ENCODE measurements at places on chromosomes 7 and 10. TPM values are rescaled to one million over a fixed set of nuclear protein-coding genes. Genes with fewer than 3 reads are reported as not detected.

GRCh38 chr10:4294271-4294670, 509.3 kb upstream of the KLF6 start:
- DNase-seq = no peak

DNA sequence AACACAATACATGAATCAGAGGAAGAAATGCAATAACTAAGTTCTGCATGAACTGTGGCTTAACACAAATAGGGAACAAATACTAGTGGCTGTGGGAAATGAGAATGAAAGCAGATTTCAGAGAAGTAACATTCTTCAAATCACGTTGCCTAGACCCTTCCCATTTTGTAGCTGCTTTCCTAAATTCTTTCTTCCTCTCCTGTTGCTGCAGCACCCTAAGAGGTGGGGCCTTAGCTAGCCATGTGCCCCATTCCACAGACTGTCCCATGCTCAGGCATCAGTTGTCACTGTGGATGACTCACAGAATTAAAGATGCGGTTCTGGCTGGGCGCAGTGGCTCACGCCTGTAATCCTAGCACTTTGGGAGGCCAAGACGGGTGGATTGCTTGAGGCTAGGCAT, 704.7 kb upstream of the C7orf33 start:
- DNase-seq = no peak

DNA sequence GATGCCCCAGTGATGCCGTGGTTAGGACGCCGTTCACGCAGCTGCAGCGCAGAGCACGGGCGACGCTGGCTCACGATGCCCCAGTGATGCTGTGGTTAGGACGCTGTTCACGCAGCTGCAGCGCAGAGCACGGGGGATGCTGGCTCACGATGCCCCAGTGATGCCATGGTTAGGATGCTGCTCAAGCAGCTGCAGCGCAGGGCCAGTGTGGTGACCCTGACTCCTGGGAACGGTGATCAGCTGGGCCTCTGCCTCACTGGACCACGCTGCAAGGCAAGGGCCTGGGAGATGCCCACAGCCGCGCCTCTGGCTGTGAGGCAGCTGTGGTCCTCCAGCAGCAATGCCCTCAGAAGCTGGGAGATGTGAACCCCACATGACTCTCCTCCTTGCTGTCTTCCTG, 280.6 kb downstream of the DNAJB6 start:
- DNase-seq = no peak

- no peak for DNase-seq
These were observed 75.8 kb downstream of the MPLKIP start for GRCh38 chr7:40058636-40059035.

- no peak for DNase-seq
These were observed 11.9 kb downstream of the FLNC start for GRCh38 chr7:128841921-128842673.

DNA sequence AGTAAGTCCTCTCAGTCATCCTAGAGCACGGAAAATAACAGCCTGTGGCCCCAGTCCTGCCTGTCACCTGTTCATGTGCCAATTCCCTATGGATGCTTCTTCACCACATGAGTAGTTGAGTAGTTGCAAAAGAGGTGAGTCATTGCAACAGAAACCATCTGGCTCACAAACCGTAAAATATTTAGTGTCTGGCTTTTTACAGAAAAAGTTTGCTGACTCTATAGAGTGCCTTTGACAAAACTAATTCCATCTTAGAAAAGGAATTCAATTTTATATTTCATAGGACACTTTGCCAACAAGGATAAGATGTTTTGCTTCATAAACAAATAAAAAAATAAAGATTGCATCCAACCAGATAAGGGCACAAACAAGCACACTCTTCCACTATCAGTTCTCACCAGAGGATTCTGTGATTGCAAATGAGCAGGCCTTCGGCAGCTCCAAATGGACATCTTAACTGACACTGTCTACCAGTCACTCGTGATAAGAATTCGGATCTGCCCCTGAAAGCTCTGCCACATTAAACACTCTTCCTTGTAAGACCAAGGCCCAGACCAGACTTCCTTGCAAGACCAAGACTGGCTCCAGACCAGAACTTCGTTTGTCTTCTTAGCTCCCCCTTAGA, 242.7 kb upstream of the SEMA3C start:
- DNase-seq = no peak

- no peak for DNase-seq
These were observed 67.5 kb downstream of the PARP12 start for GRCh38 chr7:139995017-139995915.

GRCh38 chr7:37035631-37036030, 311.3 kb upstream of the AOAH start:
- no peak for DNase-seq

DNA sequence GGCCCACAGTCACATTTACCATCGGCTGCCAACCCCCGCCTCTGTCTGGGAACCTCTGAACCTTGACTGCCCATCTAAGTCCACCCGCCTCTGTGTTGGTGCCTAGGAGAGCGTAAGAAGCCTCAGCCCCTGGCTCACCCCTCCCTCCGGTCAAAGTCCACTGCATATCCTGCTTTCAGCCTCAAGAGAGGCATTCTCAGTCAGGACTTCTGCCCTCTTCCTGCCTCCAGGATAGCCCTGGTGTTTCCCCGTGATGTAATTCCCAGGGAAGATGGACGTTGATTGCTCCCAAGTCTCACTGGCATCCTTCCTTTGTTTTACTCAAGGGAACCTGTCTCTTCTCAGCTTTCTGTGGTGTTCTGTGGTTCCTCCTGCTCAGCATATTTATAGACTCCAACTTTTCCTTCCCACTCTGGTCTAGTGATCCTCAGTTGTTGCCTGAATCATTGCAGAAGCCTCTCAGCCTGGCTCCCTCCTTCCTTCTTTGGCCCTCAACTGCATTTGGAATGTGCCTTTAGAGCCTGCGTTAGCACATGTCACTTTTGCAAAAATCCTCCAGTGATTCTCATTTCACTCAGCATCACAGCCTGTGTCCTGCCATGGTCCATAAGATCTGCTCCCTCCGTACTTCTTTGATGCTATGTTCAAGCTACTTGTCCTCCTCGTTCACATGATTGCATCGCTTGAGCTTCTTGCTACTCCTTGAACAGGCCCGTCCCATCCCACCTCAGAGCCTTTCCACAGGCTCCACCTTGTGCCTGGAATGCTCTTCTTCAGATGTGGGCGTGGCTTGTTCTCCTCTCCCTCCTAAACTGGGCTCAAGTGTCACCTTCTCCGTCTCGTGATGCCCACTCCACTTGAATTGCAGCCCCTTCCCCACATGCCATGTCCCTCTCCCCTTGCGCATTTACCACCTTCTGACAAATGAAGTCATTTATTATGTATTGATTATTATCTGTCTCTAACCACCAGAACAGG, 124.2 kb downstream of the PLPP4 start:
- DNase-seq = no peak

GRCh38 chr7:18315241-18315640, 180.3 kb upstream of the HDAC9 start:
- no peak for DNase-seq

DNA sequence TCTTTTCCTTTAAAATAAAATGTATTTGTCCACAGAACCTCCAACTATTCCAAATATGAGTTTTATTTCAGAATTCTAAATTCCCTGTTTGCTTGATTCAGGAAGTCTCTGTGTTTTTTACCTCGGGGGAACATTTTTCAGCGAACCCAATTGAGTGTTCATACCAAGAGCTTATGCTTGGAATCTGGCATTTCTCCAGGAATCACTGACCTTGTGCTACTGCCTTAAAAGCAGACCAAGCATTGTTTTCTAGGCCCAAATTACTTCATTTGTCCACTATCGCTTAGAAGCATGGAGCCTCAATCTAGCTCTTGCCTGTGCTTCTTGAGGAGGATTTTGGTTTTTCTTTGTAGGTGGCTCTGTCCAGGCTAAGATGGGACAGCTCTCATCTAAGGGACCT, 59.4 kb downstream of the EBLN1 start:
- no peak for DNase-seq

DNA sequence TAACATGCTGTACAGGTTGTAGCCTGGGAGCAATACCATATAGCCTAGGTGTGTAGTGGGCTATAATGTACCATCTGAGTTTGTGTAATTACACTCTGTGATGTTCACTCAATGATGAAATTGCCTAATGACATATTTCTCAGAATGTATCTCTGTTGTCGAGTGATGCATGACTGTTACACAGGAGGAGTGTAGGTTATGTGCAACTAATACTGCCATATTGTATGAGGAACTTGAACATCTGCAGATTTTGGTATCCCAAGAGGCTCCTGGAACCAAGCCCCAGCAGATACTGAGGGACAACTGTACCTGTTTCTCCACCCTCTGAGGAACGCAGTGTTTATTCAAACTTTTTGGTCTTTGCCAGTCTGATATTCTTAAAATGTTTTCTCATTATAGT, 38.6 kb downstream of the NACAD start:
- no peak for DNase-seq

GRCh38 chr10:125768219-125768855, 7.3 kb downstream of the MMP21 start:
- DNase-seq = no peak

- DNase-seq = no peak
These were observed 3.9 kb upstream of the CD36 start for GRCh38 chr7:80634505-80634904.

- DNase-seq = no peak
These were observed 29.6 kb downstream of the HIBADH start for GRCh38 chr7:27633062-27633461.

DNA sequence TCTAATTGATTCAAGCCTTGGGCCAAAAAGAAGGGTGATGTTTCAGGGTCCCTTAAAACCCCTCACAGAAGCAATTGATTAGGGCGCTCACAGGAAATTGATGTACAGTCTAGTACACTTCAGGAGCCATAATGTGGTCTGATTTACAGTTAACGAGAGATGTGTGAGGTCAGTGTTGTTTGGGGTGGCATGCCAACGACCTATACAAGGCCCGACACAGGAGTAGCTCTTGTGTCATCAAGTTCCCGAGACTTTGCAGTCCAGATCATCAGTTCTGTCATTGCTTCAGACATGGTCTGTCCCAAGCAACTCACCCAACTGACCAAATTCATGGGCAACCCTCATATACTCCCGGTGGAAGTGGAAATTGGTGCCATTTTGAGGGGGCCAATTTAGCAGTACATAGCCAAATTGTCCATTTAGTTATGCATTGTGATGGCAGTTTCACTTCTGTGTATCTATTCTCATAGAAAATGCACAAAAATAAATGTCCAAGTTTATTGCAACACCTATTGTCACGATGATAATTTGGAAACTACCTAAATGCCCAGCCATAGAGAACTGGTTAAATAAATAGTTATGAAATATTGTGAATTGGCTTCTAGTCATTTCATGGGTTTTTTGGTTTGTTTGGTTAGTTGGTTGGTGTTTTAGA, 18.0 kb upstream of the ARID5B start:
- DNase-seq = no peak

- no peak for DNase-seq
These were observed 560.9 kb downstream of the PTPRN2 start for GRCh38 chr7:158026636-158027265.

DNA sequence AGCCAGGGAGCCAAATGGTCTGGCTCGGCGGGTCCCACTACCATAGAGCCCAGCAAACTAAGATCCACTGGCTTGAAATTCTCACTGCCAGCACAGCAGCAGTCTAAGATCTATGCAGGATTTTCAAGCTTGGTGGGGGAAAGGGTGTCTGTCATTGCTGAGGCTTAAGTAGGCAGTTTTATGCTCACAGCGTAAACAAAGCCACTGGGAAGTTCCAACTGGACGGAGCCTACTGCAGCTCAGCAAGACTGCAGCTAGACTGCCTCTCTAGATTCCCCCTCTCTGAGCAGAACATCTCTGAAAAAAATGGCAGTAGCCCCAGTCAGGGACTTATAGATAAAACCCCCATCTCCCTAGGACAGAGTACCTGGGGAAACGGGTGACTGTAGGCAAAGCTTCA, 277.6 kb upstream of the PHF14 start:
- DNase-seq = no peak

DNA sequence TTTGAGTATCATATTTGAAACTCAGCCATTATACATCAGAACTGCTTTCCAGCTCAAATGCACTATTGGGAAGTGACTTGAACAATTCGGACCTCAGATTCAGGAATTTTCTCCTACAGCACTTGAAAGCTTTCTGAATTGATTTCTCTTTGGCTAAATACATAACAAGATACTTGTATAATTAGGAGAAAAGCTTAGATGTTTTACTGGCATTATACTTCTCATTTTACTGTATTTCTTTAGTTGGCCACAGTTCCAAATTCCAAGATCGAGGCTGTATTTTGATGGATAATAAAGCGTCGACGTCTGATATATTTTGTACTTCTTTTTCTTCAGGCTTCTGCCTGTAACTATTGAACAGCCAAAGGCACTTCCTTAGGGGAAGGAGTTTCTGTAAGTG, 26.7 kb upstream of the LYZL2 start:
- no peak for DNase-seq

- no peak for DNase-seq
These were observed 64.3 kb upstream of the NRP1 start for GRCh38 chr10:33398796-33399195.

- no peak for DNase-seq
These were observed 21.3 kb downstream of the SLC25A28 start for GRCh38 chr10:99598781-99599509.

The DOCK1 gene
- total RNA-seq = 82.3 TPM

The CUBN gene
- 2.2 TPM for total RNA-seq

The CPA2 gene
- 0.88 TPM for total RNA-seq

The DGKI gene
- 4.4 TPM for total RNA-seq

The AEBP1 gene
- 209 TPM for total RNA-seq

The STAG3 gene
- total RNA-seq = 0.95 TPM

The MKI67 gene
- total RNA-seq = 0.63 TPM

Measured in omental fat pad (tissue), 4 donors.